HT-29 (cell line): ENCODE measurements at places on chromosomes 4 and X.
A peak's percentile ranks its signal among the peaks of the same experiment; 100 is the strongest.

GRCh38 chrX:75335127-75335458 is 61.2 kb downstream of the UPRT start:
- DNase-seq, result no peak

GRCh38 chr4:25424539-25425228 is 47.6 kb downstream of the ANAPC4 start:
- DNase-seq, result no peak

DNA sequence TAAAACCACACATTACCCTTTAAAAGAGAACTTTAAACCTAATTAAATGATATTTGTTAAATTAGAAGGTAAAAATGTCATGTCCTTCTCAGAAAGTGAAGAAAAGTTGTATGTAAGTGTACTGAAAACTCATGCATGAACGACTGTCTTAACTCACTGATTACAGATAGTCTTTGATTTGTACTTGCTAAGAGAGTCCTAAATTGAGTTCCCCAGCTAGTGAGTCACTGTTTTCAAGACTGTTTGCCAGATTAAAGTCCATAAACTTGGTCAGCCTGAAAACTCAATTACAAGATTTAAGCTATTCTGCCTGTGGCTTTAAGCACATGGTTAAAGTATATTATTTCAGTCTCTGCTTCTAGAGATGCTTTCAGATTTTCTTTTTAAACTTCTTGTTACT is 124.9 kb upstream of the ZCCHC13 start:
- peak; percentile 28 for DNase-seq

- no peak for DNase-seq
Measured at GRCh38 chr4:53622739-53623151, 31.5 kb upstream of the LNX1 start.

GRCh38 chr4:108060164-108060563 is 70.5 kb downstream of the HADH start:
- DNase-seq, result peak; percentile 44

DNA sequence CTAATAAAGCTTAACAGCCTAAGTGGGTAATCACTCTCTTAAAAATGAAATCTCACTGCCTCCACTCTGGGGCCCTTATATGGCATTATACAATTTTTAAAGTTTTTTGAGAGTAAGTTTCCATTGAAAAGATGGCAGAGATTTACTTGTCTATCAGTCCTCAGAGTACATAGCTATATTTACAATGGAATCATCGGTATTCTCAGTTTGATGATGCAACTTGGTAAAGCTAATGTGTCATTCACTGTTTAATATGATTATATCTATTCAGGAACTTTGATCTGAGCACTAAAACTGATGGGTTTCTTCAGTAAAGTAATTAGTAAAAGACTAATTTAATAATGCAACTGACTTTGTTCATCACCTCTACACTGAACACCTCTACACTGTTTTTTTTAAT is 51.6 kb downstream of the CT47B1 start:
- DNase-seq, result no peak

- no peak for DNase-seq
Measured at GRCh38 chr4:146978641-146979040, 33.0 kb upstream of the TTC29 start.

DNA sequence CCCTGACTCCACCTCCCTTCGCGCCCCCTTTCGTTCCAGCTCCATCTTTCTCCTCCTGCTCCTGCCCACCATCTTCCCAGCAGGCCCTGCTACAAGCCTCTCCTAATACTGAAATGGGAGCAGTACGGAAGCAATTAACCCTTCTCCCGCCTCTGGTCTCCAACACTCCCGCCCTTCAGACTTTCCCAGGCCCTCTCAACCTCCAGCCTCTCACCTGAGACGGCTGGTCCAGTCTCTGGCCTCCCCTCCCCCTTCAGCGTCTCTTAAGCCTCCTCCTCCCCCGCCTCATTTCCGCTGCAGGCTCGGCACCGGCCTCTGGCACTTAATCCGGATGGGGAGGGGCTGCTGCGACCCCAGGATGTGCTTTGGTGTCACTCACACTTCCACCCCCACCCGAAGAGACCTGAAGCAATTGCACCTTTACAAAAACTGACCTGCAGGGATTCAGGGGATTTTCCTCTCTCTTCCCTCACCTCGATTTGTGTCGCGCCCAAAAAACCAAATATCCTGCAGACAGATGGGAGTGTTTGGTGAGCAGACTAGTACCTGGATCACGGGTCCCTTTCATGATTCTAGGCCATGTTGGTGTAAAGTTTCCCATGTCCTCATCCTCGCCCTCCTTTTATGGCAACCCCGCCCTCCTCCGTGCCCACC is 657 bp downstream of the TCEAL8 start:
- DNase-seq, result no peak

GRCh38 chr4:163070023-163070422 is 96.7 kb downstream of the NAF1 start:
- DNase-seq, result no peak

GRCh38 chrX:100379388-100379986 is 30.6 kb downstream of the PCDH19 start:
- peak; percentile 44 for DNase-seq

DNA sequence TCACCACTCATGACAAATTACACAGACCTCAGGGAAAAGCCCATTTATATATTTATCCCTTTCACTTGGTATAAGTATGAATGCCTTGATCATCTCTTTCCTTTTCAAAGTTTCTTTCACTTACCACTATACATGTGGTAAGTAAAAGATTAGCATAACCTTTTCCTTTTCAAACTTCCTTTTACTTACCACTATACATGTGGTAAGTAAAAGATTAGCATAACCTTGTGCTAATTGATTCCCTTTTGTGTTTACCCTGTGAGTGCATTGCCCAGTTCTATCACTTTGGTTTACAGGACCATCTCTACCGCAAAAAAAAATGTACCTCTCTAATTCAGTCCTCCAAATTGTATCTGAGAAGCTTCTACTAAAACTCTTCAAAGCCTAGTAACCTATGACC is 32.7 kb upstream of the TCEANC start:
- DNase-seq, result no peak

DNA sequence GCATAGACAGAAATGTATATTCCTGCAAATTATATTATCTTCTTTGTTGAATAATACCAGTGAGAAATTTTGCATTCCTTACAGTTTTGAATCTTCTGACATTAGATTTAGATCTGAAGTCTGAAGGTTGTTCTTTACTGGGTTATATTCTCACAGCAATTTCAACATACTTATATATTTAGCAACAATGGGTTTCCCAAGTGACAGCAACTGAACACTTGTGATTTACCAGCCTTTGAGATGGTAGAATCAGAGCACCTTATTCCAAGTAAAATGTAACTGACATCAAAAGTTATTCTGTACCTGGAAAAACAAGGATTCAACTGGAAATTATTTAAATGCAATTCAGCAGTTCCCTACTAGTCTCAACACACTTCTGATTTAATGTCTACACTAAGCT is 66.0 kb downstream of the RELL1 start:
- no peak for DNase-seq

- no peak for DNase-seq
Measured at GRCh38 chrX:150982235-150982787, 824 bp upstream of the HMGB3 start.

DNA sequence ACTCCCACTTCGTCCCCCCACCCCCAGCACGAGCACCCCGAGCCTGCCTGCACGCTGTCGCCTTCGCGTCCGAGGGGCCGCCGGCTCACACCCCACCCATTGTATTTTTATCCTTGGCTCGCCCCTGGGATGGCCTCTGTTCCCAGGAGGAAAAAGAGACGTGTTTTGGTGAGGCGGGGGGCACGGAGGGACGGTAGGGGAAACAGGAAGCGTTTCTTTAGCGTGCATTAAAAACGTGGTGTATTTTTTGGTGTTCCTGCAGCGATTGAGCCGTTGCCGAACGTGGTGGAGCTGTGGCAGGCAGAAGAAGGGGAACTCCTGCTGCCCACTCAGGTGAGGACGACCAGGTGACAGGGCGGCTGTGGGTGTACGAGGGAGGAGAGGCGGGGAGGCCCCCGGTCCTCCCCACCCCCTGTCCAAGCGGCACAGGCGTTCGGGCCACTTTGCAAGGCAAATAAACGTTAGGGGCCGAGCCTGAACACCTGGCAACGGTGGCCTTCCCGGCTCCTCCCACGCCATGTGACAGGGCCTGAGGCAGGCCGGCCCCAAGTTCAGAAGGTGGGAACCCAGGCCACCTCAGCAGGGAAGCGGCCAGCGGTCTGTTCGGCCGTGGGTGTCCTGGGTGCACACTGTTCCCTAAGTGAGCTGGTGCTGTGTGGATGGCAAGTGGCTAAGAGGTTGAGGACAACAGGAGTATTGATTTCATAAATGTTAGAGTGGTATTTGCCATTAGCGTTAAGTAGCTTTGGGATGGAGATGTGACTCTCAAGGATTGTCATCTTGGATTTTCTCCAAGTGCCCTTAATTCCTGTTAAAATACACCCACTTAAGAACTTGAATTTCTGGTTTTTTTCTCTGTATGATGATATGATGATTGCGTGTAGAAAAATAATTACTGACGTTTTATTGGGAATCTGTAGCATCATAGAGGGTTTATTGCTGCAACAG is 1.1 kb downstream of the TMEM131L start:
- peak; percentile 86 for DNase-seq

- DNase-seq, result no peak
Measured at GRCh38 chrX:3780564-3780963, 67.1 kb upstream of the PRKX start.

DNA sequence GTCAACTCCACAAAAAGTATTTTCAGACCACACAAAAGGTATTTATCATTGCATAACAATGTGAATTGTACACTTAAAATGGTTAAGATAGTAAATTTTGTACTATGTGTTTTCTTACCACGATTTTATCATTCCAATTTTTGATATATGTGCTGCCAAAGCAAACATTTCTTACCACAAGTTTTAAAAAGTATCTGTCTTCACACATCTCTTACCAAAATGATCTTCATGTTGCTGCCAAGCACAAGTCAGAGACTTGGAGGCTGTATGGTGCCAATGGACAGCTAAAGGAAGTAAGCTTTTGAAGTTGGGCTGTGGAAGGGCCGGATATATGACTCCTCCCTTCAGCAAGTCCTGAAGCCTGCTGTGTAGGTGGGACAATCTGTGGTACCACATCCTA is 67.9 kb downstream of the TMLHE start:
- no peak for DNase-seq

GRCh38 chr4:136112116-136112515 is 1420.2 kb downstream of the PCDH18 start:
- no peak for DNase-seq

GRCh38 chr4:122622400-122622799 is 1.5 kb upstream of the IL21 start:
- DNase-seq, result no peak

DNA sequence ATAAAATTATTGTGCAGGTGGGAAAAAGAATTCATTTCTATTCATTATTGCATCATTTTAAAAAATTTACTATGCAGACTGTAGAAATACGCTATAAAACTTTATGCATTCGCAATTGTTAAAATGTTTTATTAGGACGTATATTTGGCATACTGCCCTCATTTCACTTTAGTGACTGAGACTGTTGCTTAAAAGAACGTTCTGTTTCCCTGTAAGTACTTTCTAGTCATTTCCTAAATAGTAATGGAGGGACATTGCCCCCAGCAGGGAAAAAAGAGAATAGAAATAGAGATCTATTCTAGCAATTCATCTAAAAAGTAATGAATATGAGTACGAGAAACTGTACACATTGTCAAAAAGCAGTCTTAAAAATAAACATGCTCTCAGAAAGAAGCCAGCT is 1295.8 kb upstream of the TENM3 start:
- no peak for DNase-seq

DNA sequence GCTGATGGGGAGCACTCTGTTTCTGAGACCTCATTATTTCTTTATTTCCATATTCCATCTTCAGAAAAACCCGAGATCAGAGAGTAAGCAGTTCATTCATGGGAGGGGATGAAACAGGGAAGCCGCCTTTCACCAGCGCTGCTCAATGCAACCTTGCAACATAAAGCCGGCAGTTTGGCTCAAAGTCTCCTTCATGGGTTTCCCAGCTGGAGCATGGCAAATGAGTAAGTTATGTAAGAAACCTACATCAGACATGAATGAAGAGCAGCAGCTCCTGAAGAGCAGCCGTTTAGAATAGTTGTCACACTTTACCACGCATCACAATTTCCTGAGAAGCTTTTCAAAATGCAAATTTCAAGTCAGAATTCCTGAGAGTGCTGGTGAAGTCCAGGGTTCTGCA is 578.8 kb downstream of the FSTL5 start:
- no peak for DNase-seq

- DNase-seq, result no peak
Measured at GRCh38 chr4:94491322-94491721, 39.6 kb downstream of the PDLIM5 start.

DNA sequence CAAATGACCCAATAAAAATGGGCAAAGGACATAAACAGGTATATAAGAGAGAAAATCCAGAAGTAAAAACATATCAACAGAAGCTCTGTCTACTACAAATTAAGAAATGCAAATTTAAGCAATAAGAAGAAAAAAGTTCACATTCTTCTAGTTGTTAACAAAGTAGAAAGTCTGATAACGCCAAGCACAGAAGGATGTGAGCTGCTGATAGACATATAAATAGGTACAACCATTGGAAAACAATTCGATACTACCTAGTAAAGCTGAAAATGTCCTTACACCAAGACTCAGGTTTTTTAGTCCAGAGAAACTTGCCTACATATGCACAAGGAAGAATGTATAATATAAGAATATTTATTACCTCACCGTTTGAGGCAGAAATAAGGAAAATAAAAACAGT is 35.8 kb upstream of the SLAIN2 start:
- no peak for DNase-seq

DNA sequence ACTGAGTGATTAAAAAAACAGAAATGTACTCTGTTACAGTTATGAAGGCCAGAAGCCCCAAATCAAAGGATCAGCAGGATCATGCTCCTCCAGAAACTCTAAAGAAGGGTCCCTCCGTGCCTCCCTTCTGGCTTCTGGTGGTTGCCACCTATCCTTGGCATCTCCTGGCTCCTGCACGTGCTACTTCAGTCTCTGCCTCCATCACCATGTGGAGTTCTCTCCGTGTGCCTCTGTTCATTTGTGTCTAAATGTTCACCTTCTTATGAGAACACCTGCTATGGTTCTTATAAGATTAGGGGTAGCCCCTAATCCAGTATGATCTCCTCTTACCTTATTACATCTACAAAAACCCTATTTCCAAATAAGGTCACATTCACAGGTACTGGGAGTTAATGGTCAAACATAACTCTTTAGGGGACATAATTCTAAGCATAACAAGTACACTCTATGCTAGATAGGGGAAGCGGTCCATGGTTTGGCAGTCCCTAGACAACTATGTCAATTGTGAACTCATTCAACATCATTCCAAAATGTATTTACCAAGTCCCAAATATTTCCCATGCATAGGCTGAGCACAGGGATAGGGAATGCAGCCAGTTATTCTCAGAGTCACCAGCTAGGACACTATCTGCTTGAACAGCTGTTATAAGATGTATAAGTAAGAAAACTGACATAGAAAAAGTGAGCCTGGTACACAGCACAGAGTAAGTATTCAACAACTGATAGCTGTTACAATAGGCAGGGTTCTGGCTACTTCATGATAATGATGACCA is 295.5 kb upstream of the BOD1L1 start:
- no peak for DNase-seq

- DNase-seq, result no peak
Measured at GRCh38 chr4:139511320-139511719, 44.7 kb downstream of the SETD7 start.

GRCh38 chr4:56424697-56425514 is 10.5 kb downstream of the PPAT start:
- DNase-seq, result peak; percentile 53
